ENCODE measurements at places on chromosomes 4 and X.

DNA sequence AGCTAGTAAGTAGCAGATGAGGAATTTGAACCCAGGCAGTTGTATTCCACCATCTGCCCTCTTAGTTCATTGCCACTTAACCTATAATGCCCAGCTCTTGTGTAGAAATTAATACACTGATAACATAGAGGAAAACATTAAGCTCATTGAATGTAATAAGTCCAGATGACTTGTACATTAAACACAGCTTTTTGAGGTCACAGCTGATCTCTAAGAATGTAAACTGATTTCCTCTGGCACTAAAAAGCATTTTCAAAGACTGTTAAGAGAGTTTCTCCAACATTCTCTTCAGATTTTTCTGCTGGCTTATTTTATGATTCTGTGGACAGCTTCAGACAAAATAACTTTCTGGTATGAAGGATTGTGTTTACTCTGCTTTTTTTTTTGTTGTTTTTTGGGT is 42.7 kb downstream of the HPRT1 start:
- DNase-seq, result no peak

DNA sequence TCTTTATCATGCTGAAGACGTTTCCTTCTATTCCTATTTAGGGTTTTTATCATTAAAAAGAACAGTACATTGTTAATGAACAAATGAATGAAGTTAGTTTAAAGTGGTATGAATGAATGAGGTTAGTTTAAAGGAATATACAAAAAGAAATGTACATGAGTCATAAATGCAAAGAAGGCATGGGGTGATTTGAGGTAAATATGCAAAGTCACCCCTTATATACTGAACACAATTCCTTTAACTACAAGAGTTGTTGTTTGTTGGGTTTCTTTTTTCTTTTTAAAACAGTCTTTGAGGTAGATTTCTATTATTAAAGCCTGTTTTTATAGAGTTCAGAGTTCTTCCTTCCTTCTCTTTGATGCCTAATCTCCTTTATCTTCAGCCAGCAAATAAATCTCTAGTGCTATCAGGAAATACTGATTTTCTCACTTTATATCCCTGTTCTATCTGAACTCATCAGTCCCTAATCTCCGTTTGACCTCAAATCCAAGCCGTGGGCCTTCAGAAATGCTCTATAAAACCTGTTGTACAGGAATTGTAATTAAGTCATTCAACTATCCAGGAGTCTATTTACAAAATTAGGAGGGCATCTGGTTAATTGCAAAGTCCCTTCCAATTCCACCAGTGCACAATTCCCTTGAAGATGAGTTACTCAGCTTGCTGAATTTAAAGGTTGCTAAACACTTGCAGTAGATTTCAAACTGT is 31.6 kb upstream of the ABCG2 start:
- DNase-seq, result no peak

- no peak for DNase-seq
Measured at GRCh38 chr4:475962-476361, 23.0 kb downstream of the ZNF721 start.

DNA sequence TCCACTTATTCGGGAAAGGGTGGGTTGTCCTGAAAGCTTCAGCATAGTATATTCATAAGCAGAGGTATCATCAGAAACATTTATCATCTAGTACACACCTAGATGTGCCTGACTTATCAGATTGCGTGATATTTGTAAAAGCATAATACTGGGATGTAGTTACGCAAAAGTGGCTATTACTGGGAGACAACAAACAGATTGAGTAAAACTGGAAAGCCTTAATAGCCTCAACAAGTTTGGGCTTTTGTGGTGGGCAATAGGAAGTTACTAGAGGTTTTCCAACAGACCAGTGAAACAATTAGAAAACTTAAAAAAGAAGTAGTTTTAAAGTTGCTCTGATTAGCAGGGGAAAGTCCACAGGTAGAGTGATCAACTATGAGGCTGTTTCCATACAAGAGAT is 39.8 kb downstream of the GPRIN3 start:
- no peak for DNase-seq

DNA sequence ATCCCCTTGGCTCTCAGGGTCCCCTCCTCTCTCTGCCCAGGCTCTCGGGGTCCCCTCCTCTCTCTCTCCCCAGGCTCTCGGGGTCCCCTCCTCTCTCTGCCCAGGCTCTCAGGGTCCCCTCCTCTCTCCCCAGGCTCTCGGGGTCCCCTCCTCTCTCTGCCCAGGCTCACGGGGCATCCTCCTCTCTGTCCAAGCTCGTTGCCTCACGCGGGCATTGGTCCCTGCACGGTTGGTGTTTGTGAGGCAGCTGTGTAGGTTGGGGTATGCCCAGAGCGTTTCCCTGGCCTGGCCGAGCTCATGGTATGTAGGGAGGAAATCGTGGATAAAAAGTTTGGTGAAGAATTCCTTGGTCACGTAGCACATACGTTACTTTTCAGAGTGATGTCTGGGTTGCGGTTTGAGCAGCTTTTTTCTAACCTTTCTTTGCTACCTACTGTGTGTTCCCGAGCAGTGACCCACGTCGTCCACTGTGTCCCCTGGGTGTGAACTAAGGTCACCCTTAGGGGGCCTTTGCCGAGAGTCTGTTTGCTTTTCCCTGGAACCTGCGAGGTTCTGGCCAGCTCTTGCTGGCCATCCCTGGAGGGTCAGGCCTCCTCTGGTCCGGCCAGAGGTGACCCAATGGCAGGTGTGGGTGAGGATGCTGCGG is 36.6 kb downstream of the PCGF3 start:
- DNase-seq, result no peak
